Fibroblast of skin of abdomen (primary cell): ENCODE measurements at places on chromosomes 3 and 15.

GRCh38 chr3:175601521-175601920, 742.4 kb downstream of the NAALADL2 start:
- no peak for DNase-seq

GRCh38 chr3:43071313-43071893, 34.5 kb downstream of the POMGNT2 start:
- DNase-seq: no peak

DNA sequence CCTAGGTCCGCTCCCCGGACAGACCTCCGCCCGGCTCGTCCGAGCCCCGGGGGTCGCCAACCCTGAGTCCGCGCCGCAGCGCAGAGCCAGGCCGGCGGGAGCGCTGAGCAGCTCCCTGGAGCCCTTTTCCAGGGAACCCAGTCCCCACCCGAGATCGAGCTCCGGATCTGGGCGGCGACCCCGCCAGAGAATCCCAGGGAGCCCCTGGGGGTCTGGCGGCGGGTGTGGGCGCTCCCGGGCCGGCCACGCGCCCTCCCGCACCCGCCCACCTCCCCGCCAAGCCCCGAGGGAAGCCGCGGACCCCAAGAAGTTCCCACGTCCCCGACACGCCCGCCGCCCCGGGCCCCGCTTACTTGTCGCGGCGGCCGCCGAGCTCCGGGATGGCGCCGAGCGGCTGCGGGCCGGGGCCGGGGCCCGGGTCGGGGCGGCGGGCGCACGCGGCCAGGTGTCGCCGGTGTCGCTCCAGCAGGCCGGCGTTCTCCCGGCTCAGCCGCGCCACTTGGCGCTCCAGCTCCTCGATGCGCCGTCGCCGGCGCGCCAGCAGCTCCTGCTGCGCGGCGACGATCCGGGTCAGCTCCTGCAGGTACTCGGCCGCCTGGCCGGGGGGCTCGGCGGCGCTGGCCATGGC, 137.7 kb downstream of the NUP210 start:
- DNase-seq: no peak

GRCh38 chr15:56989411-56989924, 71.0 kb downstream of the TCF12 start:
- DNase-seq: no peak

DNA sequence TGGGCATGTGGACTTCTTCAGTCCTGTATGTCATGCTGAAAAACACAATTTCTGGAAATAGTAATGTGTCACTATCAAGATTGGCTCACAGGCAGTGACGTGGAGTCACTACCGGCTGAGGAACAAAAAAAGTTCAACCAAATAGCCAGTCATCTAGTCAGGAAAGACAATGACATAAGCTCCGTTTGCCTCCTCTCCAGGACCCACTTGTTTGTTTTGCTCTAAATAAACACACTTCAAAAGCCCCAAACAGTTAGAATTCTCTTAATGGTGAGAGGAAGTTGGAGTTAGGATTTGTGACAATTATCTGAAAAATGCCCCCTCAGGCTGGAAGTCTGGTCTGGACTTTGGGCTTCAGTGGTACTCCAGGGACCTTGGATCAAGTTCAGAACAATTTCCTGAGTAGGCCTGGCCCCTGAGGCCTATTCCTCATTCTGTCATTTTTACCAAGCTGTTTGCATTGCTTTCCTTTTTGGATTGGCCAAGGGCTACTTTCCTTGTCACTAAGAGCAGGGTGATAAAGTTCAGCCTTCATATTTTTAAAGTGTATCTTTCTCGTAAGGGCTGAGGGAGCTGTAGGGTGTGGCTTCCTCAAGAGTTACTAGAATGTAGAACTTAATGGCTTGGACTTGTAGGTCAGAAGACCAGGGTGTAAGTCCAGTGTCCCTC, 98.9 kb downstream of the EOMES start:
- DNase-seq: no peak

- no peak for DNase-seq
Observed at GRCh38 chr15:36978625-36979024, 121.7 kb downstream of the MEIS2 start.
